ENCODE measurements at places on chromosomes 12 and 14.

DNA sequence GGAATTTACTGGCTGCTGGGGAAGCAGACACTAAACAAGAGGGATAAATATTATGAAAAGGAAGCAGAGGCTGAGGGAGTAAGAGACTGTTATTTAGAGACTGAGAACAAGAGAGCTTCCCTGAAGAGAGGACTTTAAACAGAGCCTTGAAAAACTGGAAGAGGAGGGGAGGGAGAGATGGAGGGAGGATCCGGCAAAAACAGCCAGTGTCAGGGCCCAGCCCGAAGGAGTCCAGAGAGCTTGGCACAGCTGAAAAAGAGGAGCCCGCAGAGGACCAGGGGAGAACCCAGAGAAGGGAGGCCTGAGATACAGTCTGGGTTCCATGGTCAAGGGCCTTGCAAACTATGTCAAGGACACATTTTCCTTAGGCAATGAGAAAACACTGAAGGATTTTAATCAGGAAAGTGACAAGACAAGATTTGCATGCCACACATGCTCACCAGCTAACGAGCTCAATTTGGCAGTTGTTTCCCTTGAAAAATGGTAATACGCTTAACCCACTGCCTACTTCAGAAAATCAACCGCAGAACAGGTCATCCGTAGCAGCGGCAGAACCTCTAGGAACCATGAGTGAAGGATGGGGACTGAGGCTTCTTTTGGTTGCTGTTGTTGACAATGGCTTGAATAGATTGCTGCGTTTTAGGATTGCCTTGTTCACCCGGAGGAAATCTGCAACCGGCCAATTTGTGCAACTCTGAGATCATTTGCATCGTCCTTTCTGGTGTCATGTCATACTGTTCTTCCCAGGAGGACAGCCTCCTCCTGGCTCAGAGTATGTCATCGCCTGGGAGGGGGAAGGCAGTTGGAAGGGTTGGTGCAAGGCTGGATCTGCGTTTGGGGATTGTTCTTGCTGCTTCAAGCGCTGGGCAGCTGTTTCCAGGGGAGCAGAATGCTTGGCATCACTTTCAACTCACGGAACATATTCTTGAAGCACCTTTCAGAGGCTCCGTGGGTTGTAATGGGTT is 108.2 kb downstream of the PRMT8 start:
- DNase-seq = no peak

DNA sequence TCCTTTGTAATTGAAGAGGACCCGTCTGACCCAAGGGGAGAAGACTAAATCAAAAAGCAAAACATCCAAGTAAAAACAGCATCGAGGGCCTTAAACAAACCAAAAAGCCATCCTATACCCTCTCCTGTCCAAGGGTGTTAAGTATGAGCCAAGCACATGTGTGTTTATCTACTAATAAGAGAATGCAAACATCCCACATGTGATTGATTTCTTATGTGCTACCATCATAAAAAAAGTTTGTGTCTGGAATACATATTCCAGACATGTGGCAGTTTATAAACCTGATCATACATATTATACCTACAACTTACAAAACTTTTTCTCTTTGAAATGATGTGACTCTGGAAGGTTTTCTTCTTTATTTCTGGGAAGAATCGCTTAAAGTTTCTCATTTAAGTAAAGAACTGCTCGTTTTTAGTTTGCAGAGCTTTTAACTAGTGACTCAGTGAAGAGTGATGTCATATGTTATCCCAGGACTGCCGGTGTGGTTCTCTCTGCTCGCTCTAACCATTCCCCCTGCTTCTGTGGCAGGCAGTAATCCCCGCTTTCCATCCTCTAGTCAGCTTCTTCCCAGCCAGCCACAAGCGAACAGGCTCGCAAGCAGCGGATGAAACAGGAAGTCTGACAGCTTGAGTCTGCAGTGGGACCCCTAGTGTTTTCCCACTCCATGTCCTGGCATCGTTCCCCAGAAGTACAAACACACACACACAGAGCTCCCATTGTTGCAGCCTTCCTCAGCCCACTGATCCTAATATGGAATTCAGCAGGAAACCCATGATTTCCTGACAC is 431 bp upstream of the RHOJ start:
- DNase-seq = no peak

GRCh38 chr14:30389134-30389876 is 169.7 kb upstream of the G2E3 start:
- no peak for DNase-seq

DNA sequence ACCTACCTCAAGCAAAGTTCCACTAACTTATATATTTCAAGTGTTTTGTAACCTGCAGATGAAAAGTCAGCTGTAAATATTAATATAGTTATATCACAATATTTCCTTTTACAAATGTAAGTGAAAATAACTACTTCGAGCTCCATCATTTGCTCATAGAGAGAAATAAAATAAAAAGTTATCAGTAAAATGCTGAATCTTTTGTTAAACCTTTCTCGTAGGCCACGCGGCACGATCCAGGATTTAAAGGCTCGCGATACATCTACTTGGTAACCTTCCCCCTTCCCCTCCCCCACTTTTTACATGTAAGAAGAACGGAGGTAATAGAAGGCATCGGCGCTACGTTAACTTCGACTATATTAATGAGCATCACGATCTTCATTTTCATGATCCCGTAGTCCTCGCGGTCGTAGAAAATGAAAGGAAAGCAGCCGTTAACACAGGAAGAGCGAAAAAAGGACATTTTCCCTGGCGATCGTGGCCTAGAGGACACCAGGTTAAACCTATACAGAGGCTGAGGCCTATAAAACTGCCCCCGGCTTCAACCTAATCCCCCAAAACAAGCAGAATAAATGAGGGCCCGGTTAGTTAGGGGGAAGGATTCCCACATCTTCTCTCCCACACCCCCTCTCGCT is 508 bp downstream of the HNRNPC start:
- no peak for DNase-seq

- no peak for DNase-seq
Measured at GRCh38 chr12:105562199-105562971, 231.9 kb downstream of the C12orf75 start.

GRCh38 chr12:96206936-96207662 is 12.9 kb downstream of the ELK3 start:
- no peak for DNase-seq

DNA sequence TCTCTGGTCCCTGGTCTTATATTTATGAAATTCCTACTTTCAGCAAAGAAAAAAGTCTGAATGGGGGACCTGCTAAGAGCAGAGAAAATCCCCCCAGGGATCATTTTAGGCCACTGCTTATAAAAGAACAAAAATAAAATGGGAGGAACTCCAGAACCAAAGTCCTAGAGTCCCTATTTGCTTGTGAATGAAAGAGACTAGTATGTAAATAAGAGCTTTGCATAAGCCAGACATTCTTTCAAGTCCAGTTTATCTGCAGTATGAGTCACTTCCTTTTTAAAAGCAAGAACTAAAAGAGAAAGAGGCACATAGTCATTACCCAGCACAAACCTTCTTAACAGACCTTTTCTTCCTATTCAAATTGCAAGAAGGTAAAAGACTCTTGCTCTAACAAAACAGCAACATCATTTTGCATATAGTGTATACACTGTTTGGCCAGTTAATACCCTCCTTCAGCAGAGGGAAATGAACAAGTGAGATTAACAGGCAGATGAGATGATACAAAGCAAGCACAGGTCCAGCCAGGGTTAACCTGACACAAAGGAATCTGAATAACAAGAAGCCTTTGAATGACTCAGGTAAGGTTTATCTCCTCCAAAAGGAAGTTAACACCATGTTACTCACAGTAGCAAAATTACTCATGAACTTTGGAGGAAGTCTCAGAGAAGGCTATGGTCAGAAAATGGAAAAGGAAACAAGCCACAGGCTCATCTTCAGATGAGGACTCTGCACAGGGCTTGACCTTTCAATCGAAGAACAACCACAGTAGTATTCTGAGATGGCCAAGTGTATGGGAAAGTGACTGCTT is 87.3 kb downstream of the PHLDA1 start:
- no peak for DNase-seq

GRCh38 chr12:92769124-92769901 is 66.5 kb downstream of the PLEKHG7 start:
- DNase-seq = no peak

- DNase-seq = no peak
Measured at GRCh38 chr12:84689638-84690037, 223.0 kb downstream of the SLC6A15 start.

GRCh38 chr14:22210026-22210425 is 379.0 kb downstream of the DAD1 start:
- no peak for DNase-seq

- DNase-seq = no peak
Measured at GRCh38 chr14:94138251-94138650, 8.8 kb upstream of the IFI27L2 start.

DNA sequence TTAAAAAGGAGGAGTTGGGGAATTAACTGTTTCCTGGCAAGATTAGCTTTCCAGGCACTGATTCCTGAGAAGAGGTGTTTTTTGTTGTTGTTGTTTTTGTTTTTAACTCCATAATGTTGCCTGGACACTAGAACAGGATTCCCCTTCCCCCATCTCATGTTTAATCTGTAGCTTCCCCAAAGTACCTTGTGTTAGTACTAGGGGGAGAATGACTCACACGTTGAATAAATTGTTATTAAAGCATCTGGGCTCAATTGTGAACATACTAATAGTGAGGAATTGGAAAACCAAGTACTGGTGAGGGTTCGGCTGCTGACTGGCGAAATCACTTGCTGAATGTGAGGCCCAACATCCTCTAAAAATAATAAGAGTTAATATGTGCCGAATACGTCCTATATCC is 1.3 kb upstream of the GNG2 start:
- DNase-seq = no peak

GRCh38 chr14:51445001-51445390 is 204.9 kb downstream of the TMX1 start:
- no peak for DNase-seq

DNA sequence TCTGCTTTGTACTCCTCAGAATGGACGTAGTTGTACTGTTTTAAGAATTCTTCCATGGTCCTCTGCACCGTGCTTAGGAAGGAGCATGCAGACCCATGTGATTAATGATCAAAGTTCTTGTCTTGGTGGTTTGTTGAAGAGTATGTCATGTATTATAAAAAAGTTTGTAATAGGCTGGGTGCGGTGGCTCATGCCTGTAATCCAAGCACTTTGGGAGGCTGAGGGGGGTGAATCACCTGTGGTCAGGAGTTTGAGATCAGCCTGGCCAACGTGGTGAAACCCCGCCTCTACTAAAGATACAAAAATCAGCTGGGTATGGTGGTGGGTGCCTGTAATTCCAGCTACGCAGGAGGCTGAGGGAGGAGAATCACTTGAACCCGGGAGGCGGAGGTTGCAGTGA is 61.8 kb upstream of the RTL1 start:
- DNase-seq = no peak

GRCh38 chr12:79302162-79302814 is 388.5 kb downstream of the PAWR start:
- no peak for DNase-seq

- no peak for DNase-seq
Measured at GRCh38 chr12:124457287-124458219, 109.9 kb downstream of the NCOR2 start.

- DNase-seq = no peak
Measured at GRCh38 chr12:80838708-80839107, 99.0 kb downstream of the LIN7A start.

DNA sequence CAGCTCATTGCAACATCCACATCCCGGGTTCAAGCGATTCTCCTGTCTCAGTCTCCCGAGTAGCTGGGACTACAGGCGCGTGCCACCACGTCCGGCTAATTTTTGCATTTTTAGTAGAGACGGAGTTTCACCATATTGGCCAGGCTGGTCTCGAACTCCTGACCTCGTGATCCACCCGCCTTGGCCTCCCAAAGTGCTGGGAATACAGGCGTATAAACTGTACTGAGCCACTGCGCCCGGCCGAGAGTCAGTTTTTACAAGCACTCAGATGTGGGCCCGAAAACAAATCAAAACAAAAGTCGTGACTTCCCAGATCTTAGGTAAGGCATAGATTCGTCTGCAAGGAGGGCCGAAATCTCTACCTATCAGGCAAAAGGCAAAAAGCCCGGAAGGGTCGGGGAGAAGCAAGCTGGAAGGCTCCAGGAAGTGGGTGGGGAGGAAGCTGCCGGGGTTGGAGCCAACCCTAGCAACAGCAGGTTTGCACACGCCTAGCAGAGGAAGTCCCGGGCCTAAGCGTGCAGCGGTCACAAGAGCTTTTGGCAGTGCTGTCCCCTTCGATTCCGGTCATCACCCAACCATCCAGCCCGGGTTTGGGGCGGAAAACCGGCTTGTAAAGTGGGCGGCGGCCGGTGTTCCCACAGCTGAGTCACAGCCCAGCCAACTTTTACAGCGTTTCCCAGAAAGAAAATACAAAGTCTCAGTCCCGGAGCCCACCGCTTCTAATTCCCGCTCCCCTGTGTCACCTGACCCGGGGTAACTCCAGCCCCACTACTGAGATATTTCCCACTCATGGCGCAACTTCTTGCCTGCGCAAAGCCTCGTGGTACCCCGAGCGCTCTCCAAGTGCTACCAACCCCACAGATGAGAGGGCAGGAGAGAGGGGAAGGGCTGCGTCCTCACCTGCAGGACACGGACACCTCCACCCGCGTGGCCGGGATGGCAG is 583 bp downstream of the CPNE8 start:
- no peak for DNase-seq

DNA sequence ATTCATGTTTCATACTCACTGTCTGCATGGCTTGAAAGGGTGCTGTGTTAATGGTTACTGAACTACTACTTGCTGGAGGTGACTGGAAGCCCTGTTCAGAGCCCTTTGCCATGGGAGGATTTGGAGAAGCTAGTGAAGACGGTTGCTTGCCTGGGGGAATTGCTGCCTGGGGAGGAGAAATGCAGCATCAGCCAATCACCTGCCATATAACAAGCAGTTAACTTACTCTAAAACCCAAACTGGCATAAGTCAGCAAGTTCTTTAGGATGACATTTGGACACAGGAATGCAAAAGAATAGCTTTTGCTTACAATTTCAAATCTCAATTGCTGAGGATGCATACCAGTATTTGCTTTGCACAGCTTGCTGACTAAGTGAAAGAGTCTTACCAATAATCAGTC is 23.4 kb upstream of the IPO8 start:
- no peak for DNase-seq

- no peak for DNase-seq
Measured at GRCh38 chr14:101074196-101075024, 170.9 kb upstream of the RTL1 start.

- no peak for DNase-seq
Measured at GRCh38 chr14:99930420-99931274, 134.6 kb upstream of the EVL start.

DNA sequence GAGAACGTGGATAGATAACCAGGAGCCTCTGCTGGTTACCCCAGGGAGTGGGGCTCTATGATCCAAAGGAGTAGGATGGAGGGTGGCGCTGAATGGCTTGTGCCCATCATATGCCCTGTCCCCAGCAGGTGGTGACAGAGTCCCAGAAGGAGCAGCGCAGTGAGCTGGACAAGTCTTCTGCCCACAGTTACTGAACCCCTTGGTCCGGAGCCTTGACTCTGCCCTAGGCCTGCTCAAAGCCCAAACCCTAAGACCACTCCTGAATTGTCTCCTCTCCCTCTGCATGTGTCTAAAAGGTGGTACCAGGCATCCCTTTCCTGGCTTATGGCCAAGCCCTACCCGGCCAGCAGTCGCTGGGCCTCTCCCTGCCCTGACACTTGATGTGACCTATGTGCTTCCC is 3.2 kb downstream of the PRPH start:
- no peak for DNase-seq

- DNase-seq = no peak
Measured at GRCh38 chr14:102678394-102678793, 85.9 kb downstream of the RCOR1 start.

Data from cortex of kidney (tissue), 1 donor.